ENCODE measurements at places on chromosomes 3 and 15.

GRCh38 chr3:62445275-62445674 is 71.9 kb upstream of the FEZF2 start:
- DNase-seq = peak; percentile 17

GRCh38 chr3:189787632-189788031 is 156.4 kb downstream of the TP63 start:
- peak; percentile 53 for DNase-seq

DNA sequence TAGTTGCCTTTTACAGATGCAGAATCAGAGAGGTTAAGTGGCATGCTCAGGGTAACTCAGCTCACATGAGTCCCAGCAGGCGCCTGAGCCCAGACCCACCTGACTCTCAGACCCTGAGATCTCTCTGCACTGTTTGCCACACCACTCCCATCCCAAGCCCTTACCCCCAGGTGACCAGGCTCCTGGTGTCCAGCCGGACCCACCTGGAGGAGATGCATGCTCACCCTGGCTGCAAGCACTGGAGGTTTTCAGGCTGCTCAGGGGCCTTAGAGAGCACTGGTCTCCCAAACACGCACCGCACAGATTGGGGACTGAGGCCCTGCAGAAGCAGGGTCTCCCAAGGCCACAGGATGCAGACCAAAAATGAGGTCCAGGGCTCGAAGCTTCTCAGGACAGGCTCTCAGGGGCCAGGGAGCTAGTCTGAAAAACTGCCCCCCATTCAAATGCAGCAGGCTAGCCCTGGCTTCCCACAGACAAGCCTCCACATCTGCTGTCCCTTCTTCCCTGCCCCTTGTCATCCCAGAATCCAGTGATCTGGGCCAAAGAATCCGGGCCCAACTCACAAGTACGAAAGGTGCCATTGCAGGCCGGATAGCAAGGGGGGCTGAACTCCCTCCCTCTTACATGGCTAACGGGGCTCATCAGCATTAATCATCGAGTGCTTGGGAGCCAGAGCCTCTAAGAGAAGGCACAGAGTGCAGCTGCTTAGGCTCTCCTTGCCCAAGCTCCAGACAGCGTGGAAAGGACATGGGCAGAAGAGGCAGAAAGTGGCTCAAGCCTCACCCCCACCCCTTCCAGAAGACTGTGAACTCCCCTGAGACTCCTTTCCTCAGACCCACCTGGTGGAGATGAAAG is 90.2 kb upstream of the PRR20G start:
- DNase-seq = no peak

GRCh38 chr15:40933517-40933902 is 4.4 kb downstream of the DLL4 start:
- no peak for DNase-seq

DNA sequence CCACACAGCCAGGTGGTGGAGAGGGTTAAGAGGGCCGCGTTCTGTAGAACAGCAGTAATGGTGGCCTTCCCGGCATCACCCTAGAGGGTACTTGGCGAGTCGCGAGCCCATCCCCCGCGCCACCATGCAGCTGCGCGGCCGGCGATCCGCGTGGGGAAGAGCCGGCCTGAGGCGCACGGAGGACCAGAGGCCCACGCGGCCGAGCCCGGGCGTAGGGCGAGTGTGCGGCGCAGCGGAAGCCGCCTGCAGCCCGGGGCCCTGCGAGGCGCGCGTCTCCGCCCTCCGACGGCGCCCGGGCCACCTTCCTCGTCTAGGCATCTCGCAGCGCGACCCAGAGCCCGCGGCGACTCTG is 423 bp downstream of the TKT start:
- DNase-seq = peak; percentile 12

DNA sequence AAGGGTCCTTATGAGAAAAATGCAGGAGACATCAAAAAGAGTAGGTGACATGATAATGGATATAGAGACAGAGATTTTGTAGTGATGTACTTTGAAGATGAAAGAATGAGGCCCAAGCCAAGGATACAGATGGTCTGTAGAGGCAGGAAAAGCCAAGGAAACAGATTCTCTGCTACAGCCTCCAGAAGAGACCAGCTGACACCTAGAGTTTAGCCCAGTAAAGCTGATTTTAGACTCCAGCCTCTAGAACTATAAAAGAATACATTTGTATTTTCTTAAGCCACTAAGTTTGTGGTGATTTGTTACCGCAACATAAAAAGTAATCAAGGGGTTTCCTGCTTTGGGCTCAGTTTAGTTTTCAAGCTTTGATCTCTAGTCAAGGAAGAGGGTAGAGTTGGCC is 64.8 kb downstream of the STRIT1 start:
- DNase-seq = no peak

DNA sequence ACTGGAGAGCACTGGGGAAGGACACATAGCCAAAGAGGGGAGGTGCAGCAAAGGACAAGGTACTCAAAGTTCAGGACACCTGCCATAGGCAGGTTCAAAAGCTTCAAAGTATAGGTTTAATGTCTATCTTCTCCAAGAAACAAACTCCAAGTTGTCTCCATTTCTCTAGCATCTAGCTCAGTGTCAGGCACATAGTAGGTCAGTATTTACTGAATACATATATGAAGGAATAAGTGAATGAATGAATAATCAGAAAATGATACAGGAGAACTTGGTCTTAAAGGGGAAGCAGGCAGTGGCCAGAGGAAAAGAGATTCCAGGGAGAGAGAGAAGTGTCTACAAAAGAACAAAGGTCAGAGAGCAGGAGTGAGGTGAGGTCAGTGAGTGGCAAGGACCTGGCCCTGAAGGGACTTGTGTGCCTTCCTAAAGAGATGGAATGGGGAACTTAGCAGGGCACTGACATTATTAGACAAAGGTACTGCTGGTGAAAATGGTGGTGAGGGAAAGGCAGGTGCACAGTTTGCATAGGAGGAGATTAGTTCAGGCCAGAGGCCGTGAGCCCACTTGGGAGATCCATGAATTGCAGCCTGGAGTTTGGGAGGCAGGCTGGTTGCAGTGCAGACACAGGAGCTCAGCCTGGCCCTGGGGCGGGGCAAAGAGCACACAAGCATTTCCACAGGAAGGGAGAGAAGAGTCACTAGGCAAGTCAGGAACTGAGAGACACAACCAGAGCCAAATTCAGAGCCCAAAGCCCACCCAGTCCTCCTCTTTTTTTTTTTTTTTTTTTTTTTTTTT is 21.4 kb downstream of the TBC1D2B start:
- no peak for DNase-seq

- peak; percentile 58 for DNase-seq
Measured at GRCh38 chr3:125240496-125240895, 27.9 kb upstream of the SLC12A8 start.

GRCh38 chr15:73784291-73784690 is 31.1 kb upstream of the INSYN1 start:
- DNase-seq = no peak

GRCh38 chr3:113096188-113096892 is 105.6 kb downstream of the GTPBP8 start:
- peak; percentile 50 for DNase-seq

- DNase-seq = peak; percentile 22
Measured at GRCh38 chr3:77039606-77040171, at the start of gene ROBO2. ROBO2 (plus strand) TSS chr3:77040099; CDS start chr3:77040786, 687 bp downstream.

GRCh38 chr3:106013971-106014370 is 145.2 kb upstream of the CBLB start:
- peak; percentile 94 for DNase-seq

DNA sequence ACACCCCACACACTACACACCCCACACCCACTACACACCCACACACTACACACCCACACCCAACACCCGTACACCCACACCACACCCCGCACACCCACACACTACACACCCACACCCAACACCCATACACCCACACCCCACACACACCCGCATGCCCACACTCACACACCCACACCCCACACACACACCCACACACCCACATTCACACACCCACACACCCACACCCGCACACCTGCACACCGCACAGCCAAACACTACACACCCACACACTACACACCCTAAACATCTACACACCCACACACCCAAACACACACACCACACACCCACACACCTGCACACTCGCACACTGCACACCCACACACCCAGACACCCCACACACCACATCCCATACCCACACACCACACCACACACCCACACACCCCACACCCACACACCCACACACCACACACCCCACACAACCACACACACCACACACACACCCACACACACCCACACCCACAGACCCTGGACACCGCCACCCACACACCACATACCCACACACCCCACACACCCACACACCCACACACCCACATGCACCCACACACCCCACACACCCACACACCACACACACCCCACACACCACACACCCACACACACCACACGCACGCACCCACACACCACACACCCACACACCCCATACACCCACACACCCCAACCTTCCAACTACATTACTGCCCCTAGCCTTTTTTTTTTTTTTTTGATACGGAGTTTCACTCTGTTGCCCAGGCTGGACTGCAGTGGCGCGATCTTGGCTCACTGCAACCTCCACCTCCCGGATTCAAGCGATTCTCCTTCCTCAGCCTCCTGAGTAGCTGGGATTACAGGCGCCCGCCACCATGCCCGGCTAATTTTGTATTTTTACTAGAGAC is 16.9 kb downstream of the CEP19 start:
- DNase-seq = no peak

GRCh38 chr3:134359121-134360010 is 14.9 kb downstream of the AMOTL2 start:
- DNase-seq = no peak

DNA sequence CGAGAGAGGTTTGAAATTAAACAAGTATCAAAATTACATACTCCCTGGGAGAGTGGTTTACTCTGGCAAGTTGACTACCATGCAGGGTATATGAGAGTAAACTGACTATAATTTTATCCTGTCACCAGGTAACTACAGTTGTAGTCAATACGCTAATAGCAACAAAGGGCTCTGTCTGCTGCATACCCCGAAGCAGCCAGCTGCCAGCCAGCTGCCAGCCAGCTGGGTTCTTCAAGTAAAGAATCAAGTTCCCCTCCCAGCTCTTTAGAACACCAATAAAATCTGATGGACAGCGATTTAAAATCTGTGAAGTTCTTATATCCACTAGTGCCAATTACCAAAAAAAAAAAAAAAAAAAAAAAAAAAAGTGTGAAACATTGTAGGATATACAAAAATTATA is 417.7 kb upstream of the CFAP20DC start:
- DNase-seq = no peak

- no peak for DNase-seq
Measured at GRCh38 chr3:11283139-11283475, 10.9 kb downstream of the ATG7 start.

DNA sequence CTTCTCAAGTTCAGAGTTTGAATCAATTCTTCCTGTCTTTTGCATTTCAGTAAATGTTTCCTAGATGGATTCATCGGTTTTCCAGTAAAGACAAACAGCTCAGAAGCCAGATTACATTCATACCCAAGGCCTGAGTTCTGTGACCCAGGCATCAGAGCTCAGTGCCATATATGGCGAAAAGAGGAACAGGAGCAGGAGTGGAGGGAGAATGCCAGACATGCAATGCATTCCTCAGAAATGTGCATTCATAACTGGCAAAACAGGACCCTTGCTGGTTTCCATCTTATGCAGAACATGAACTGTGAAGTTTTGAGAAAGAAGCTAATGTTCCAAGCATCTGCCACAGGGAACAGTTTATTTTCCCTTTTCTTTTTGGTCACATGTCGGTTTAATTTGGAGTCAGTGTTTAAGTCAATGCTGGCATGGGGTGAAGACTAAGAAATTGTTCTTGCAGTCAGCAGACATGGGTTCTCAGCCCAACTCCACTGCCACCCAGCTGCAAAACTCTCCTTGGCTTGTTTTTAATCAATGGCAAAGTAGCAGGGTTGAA is 116.5 kb downstream of the LPP start:
- DNase-seq = peak; percentile 99

- DNase-seq = no peak
Measured at GRCh38 chr3:121976727-121977126, 45.3 kb downstream of the ILDR1 start.

- peak; percentile 12 for DNase-seq
Measured at GRCh38 chr3:144361002-144361401, 389.4 kb downstream of the DIPK2A start.

GRCh38 chr3:66403323-66403990 is 97.4 kb downstream of the LRIG1 start:
- DNase-seq = no peak

DNA sequence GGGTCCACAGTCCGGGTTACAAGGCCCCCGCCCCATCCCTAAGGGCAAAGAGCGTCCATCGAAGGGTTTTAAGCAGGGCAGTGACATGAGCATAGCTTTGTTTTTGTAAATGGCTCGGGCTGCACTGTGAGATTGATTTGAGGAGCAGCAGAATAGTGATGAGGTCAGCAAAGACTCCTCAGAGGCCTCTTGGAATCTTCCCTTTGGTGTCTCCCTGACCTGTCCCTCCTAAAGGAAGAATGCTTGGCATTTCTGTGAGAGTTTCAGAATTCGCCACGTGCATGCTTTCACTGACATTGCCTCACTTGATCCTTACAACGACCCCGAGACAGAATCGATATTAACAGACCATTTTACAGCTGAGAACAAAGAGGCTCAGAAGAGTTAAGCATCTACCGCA is 20.3 kb downstream of the LAMP3 start:
- DNase-seq = no peak

DNA sequence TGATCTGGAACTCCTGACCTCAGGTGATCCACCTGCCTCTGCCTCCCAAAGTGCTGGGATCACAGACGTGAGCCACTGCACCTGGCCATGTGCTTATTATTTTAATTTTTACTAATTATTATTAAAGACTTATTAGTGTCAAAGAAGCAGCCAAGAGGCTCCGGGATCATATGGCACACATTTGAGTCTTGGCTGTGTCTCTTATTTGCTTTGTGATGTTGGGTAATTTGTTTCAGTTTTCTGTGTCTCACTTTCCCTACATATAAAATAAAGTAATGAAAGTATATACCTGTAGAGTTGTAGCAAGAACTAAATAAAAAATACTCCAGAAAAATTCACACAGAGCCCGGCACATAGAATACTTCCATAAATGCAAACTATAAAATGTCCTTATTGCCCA is 238.0 kb upstream of the TBL1XR1 start:
- DNase-seq = no peak

GRCh38 chr3:155185631-155186071 is 105.5 kb downstream of the MME start:
- peak; percentile 79 for DNase-seq

- peak; percentile 24 for DNase-seq
Measured at GRCh38 chr3:194988495-194989165, 282.3 kb downstream of the XXYLT1 start.

GRCh38 chr3:5136211-5136918 is 14.3 kb downstream of the ARL8B start:
- DNase-seq = peak; percentile 19

DNA sequence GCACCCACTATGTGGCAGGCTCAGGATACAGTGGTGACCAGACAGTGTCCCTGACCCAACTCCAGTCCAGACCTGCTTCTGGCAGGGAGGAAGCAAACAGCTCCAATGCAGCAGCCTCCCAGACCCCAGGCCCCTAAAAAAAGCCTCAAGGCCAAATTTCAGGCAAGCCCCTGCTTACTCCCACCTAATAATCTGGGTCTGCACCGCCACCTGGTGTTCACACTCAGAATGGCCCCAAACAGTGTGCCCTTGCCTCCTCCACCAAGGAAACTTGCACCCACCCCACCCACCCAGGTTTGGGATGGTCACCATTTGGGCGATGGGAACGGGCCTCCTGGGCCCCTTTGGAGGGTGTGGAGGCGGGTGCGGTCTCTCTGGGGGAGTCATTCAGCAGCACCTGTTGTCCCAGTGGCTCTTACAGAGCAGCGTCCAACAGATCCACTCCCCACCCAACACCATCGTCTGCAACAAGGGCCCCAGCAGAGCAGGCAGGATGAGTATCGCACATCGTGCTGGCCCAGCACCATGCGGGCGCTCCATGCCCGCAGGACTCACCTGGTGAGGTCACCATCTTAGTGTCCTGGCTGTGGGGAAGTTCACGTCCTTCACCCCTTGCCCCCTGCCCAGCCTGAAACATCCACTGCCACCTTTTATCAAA is 17.3 kb downstream of the C3orf18 start:
- DNase-seq = peak; percentile 36
